ENCODE measurements at places on chromosomes 4 and X.
A peak's percentile ranks its signal among the peaks of the same experiment; 100 is the strongest.

- no peak for DNase-seq
Observed at GRCh38 chr4:69708211-69708610, 52.2 kb downstream of the SULT1B1 start.

GRCh38 chr4:20137176-20137575, 114.5 kb upstream of the SLIT2 start:
- no peak for DNase-seq

DNA sequence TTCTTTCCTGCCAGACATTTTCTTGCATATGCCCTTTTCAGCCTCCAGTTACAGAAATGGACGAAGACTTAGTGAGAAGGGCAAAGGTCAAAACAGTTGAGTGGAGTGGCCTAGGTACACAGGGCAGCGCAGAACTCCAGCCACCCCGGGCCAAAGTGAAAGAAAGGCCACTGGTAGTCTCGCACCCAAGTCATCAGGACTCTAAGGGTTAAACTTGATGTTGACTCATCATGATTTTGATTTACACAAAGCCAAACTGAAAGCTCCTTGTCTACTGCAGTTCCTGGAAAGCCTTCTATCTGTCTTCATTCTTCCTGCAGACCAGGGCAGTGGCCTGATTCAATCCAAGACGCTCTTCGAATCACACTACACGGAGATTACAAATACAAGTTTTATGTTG, 2.6 kb upstream of the IL13RA1 start:
- DNase-seq: peak; percentile 36

GRCh38 chr4:41426539-41426938, 111.4 kb upstream of the LIMCH1 start:
- peak; percentile 70 for DNase-seq

DNA sequence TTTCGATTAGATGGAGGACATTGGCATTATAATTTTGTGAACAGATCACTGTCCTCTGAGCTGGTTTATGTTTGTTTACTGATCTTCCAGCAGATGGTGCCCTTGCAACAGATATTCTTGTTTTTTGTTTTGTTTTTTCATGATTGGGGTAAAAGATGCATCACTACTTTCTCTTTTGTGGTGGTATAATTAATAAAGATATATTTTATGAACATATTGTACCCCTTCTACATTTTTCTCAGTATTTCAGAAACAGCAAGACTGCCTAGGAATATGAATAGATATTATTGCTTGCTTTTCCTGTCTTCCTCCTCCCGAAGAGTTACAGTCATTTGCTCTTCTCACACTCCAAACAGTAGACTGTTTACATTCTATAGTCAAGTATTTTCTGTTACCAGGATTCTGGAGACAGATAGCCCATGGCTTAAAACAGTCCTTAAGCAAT, 905.2 kb downstream of the TRAM1L1 start:
- peak; percentile 46 for DNase-seq

DNA sequence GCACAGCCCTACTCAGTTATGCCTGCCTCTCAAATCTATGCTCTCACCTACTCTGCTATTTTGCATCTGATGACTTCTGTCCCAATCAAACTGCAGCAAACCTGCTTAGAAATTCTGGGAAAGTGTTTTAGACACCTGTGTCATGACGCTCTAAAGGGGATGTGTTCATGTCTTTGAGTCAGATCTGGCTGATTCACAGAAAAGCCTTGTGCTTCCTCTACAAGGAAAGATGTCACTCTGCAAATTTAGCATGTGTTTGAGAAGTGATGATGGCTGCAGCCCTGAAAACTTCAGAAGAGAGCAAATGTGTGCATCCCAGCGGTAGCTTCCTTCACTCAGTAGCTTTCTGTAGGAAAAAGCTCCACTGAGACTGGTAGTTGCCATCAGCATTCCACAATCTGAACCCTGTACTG, 235.4 kb downstream of the MGST2 start:
- DNase-seq: peak; percentile 37

- DNase-seq: peak; percentile 25
Observed at GRCh38 chr4:175953960-175954521, 111.6 kb upstream of the WDR17 start.

DNA sequence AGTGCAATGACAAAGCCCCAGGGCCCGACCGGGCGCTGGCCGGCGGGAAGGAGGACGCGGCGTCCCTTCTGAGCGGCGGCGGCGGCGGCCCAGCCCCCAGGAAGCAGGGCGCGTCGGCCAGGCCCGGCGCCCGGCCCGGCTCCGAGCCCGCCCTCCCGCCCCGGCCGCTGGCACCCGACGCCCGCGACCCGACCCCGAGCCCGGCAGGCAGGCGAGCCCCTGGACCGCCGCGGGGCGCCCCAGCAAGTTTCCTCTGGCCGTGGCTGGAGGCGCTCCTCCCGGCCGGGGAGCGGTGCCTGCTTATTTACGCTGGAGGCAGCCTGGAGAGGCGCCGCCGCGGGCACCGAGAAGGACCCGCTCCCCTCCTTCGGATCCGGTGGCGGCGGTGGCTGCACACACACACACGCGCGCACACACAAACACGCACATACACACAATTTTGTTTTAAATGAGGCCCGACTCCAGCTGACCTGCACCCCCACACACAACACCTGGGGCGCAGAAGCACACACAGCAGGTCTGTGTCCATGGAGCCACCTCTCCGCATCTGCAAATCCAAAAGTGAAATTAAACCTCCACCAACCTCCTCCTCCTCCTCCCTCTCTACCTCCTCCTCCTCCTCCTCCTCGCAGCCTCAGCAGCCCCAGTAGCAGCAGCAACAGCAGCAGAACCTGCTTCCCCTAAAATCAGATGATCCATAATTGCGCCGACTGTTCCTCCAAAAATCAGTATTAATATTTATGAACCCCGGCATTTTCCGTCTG, 669 bp downstream of the IRF2 start:
- DNase-seq: peak; percentile 44

DNA sequence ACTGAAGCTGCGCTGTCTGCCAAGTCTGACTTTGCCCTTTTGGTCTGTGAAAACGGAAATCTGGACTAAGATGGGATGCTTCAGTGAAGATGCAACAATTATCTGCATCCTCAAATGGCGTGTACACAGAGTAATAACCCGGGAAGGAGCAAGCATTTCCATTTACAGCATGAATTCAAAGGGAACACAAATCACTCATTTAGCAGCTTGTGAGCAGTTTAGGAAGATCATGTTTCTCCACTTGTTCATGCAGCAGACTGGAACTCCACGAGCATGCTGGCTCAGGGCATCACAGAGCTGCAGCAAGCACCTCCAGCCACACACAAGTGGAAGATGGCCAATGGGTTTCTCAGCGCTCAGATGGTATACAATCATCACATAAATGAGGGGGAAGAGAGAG, 175.5 kb downstream of the NLGN4X start:
- no peak for DNase-seq

DNA sequence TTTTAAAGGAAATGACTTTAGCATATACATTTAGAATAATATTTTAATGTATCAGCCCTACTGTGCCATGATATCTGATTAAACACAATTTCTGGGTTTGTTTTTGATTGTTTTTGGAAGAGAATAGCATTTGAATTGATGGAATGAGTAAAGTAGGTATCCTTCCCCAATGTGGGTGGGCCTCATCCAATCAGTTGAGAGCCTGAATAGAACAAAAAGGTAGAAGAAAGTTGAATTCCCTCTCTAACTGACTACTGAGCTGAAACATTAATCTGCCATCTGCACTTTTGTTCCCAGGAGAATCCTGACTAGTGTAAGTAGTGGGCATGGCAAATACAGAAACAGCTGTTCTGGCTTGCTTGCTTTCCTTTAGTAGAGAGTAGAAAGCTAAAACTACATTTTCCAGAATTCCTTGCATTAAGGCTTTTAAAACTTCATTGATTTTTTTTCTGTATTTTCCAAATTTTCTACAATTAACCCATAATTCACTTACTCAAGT, 9.7 kb upstream of the SEC24D start:
- DNase-seq: no peak

- no peak for DNase-seq
Observed at GRCh38 chrX:153636716-153637115, 10.3 kb upstream of the DUSP9 start.

DNA sequence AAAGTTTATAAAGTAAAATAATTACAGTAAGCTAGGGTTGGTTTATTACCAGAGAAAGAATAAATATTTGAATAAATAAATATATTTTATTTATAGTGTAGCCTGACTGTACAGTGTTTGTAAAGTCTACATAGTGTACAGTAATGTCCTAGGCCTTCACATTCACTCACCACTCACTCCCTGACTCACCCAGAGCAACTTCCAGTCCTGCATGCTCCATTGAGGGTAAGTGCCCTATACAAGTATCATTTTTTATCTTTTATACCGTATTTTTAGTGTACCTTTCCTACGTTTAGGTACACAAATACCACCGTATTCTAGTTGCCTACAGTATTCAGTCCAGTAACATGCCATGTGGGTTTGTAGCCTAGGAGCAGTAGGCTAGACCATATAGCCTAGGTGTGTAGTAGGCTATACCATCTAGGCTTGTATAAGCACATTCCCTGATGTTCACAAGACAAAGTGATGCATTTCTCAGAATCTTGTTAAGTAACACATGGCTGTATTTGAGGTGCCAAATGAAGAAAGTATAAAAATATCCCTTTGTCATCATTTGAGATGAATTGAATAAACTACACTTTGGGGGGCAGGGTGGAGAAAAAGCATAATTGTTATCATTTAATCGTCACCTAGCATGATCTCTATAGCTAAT, 14.7 kb upstream of the KLHL8 start:
- no peak for DNase-seq

GRCh38 chrX:120293015-120293414, 18.2 kb downstream of the TMEM255A start:
- DNase-seq: no peak

DNA sequence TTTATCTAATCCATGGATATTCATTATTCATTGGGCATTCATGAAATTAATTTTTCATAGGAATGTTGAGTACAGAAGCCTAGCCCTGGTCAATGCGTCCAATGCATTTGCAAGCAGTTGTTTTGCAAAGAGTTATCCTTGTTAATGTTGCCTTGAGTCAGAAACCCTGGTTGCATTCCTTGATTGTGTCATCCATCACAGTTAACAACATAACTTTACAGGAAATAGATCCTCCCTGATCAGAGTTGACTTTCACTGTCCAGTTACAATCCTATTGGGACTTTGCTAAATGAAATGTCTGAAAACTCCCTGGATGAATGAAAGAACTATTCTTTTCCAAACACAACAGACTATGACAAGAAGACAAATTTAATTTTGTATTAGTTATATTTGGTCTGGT, 924.3 kb upstream of the SLIT2 start:
- no peak for DNase-seq

DNA sequence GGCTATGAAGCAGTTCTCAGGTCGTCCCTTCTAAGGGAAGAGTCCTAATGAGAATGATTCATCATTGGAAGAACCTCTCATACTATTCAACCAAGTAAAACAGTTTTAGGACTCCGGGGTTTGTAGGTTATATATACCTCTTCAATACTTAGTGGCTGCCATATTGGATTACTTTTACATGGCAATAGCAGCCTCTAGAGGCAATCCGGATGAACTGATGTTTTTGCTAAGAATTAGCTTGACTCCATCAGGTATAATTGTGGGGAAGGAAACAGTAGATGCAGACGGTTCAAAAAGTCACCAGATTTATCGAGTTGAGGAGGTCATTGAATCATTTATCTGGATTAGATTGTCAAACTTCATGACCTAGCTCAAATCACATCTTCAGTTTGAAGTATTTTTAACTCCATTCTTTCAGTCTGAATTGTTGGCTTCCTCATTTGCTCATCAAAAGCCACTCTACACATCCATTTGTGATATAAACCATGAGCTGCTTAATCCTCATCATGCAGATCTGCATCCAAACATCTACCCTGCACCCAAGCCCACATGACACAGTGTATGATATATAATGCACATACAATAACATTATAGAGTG, 28.4 kb downstream of the GUCY1B1 start:
- peak; percentile 73 for DNase-seq

DNA sequence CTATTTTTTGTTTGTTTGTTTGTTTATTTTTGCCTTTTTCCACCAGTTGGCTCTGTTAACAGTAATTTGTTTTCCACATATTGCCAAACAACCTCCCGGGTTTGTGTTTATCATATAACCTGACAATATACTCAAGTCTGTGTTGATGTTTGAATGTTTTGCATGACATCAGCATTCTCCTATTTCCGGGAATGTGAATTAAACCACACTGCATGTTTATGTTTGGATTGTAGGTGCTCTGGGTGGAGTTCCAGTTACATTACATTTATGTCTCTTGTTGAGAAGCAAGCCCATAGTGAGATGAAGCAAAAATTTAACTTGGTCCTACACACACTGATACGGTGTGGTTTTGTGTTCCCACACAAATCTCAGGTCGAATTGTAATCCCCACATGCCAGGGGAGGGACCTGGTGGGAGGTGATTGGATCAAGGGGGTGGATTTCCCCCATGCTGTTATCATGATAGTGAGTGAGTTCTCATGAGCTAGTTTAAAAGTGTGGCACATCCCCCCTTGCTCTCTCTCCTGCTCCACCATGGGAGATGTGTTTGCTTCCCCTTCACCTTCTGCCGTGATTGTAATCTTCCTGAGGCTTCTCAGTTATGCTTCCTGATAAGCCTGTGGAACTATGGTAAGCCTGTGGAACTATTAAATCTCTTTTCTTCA, 54.4 kb upstream of the CLNK start:
- DNase-seq: peak; percentile 22

- no peak for DNase-seq
Observed at GRCh38 chr4:145779319-145779801, 99.4 kb downstream of the C4orf51 start.

- no peak for DNase-seq
Observed at GRCh38 chr4:776743-777441, 49.0 kb downstream of the CPLX1 start.

- DNase-seq: no peak
Observed at GRCh38 chrX:48523682-48524081, 2.1 kb downstream of the EBP start.

DNA sequence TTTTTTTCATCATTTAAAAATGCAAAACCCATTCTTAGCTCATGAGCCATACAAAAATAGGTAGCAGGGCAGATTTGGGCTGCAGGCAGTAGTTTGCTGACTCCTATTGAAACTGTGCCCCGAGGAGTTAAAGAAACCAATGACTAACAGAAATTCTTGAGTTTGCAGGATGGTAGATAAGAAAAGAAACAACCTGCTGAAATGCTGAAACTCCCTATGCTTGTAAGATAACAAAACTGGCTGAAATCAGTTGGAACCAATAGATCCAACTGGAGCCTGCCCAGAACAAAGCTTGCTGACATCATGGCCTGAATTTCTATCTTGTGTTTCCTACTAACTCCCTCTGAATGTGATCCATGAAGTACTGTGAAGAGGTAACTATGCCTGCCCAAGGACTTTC, 68.6 kb downstream of the ANOS1 start:
- no peak for DNase-seq
